T-helper 17 cell (primary cell): ENCODE measurements at places on chromosomes 7 and 10.
A peak's percentile ranks its signal among the peaks of the same experiment; 100 is the strongest.

DNA sequence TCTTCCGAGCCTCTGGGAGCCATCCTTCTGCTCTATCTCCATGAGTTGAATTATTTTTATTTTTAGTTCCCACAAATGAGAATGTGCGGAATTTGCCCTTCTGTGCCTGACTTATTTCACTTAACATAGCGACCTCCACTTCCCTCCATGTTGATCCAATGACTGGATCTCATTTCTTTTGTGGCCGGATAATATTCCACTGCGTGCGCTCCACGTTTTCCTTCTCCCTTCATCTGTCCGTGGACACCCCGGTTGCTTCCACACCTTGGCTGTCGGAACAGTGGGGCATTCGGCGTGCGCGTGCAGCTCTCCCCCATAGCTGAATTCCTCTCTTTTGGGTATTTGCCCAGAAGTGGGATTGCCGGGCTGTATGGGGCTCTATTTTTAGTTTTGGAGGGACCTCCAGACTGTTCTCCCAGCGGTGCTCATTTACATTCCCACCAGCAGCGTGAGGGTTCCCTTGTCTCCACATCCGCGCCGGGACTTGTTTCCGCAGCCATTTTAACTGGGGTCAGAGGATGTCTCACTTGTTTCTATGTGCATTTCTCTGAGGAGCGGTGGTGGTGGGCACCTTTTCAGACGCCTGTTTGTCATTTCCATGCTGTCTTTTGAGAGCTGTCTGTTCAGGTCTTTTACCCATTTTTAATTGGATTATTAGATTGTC is 51.0 kb upstream of the SUN1 start:
- peaks cover under 1% of the 10 kb centered on the region for H3K4me1 ChIP-seq
- H3K27me3 ChIP-seq: no peaks in the 10 kb centered on the region
- no peak for DNase-seq
- peak overlapping the region; percentile 65 for H3K27ac ChIP-seq
- H3K36me3 ChIP-seq: peaks cover 7% of the 10 kb centered on the region
- H3K4me3 ChIP-seq: no peak overlapping the region

DNA sequence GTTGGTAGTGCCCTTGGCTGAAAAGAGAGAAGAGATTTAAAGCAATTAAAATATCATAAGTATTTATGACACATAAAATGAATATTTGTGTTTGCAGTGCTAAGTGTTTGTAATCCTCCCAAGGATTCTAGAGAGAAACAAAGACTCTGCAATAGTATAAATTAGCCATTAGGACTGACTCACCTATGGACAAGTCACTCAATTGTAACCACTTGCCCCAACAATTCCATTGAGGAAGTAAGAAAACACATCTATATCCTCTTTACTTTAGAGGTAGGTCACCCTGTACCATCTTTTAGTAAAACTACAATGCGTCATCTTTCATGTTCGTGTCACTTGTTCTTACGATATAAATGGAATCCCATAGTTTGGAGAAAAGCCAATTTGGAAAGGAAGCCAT is 85.7 kb upstream of the INHBA start:
- no peaks in the 10 kb centered on the region for H3K36me3 ChIP-seq
- no peaks in the 10 kb centered on the region for H3K4me1 ChIP-seq
- H3K27ac ChIP-seq: no peak overlapping the region
- H3K4me3 ChIP-seq: no peak overlapping the region
- no peak for DNase-seq

GRCh38 chr7:36038063-36038721 is 114.9 kb upstream of the EEPD1 start:
- DNase-seq: no peak
- peaks cover 16% of the 10 kb centered on the region for H3K27me3 ChIP-seq
- peaks cover 13% of the 10 kb centered on the region for H3K4me1 ChIP-seq
- H3K4me3 ChIP-seq: no peak overlapping the region
- peaks cover 2% of the 10 kb centered on the region for H3K36me3 ChIP-seq
- H3K27ac ChIP-seq: no peak overlapping the region

DNA sequence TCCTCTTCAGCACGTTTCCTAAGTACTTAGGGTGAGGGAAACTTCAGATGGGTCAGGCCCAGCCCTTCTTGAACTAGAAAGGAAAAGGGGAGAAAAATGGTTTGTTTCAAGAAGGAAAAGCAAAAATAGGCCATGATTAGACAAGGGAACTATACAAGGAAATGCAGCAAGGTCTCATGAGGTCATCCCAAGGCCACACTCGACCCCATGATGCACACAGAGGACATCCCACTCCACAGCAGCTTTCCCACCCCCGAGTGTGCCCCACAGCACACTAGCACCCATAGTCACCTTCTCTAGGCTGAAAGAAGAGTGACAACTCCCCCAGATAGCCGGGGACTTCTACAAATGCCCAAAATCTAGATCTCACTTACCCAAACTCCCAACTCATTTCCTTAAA is 173.4 kb downstream of the FAM107B start:
- H3K4me3 ChIP-seq: peak overlapping the region; percentile 98
- H3K36me3 ChIP-seq: peaks cover 21% of the 10 kb centered on the region
- no peaks in the 10 kb centered on the region for H3K27me3 ChIP-seq
- no peak for DNase-seq

GRCh38 chr10:20170661-20171060 is 354.4 kb downstream of the PLXDC2 start:
- no peaks in the 10 kb centered on the region for H3K36me3 ChIP-seq
- H3K4me3 ChIP-seq: no peak overlapping the region
- H3K27me3 ChIP-seq: no peaks in the 10 kb centered on the region
- no peak overlapping the region for H3K27ac ChIP-seq
- no peak for DNase-seq

- no peaks in the 10 kb centered on the region for H3K27me3 ChIP-seq
- no peak overlapping the region for H3K27ac ChIP-seq
- no peak overlapping the region for H3K4me3 ChIP-seq
- H3K36me3 ChIP-seq: no peaks in the 10 kb centered on the region
These were observed 105.5 kb downstream of the HGF start for GRCh38 chr7:81664304-81664703.

- H3K4me3 ChIP-seq: no peak overlapping the region
- H3K4me1 ChIP-seq: no peaks in the 10 kb centered on the region
- H3K36me3 ChIP-seq: peaks cover 4% of the 10 kb centered on the region
These were observed 148.7 kb downstream of the AMPH start for GRCh38 chr7:38482521-38482920.

GRCh38 chr10:97715259-97715874 is 1.8 kb downstream of the MARVELD1 start:
- no peak for DNase-seq
- peaks cover 4% of the 10 kb centered on the region for H3K36me3 ChIP-seq
- H3K4me3 ChIP-seq: peak overlapping the region; percentile 100
- peaks cover 18% of the 10 kb centered on the region for H3K4me1 ChIP-seq
- no peak overlapping the region for H3K27ac ChIP-seq

DNA sequence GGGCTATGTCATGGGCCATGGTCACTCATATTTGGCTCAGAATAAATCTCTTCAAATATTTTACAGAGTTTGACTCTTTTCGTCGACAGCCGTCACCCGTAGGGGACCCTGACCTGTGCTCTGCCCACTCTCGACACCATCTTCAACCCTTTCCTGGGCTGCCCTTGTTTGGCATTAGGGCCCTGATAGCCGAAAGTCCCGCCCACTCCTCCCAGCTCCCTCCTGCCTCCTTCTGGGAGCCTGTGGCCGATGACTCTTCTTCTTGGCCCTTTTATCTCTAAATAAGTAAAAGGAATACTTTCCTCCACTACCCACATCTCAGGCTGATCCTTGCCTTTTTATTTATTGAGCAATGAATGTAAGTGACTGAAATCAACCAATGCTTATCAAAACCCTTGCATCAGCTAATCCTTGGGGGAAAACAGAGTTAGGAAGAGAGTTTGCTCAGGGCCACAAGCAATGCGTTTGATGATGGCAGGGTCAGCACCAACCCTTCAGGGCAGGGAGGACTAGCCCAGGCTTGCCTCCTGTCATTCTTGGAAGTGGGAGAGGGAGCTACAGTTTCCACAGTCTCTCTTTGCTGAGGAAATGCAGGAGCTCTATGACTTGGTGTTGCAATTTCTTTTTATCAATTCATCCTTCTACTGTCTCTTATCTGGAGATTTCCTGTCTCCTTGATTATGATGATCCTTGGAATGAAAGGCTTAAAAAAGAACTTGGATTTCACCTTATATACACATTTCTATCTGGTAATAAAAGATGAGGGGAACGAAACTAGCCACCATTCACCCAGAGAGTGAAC is 218.2 kb upstream of the PODXL start:
- peaks cover 3% of the 10 kb centered on the region for H3K36me3 ChIP-seq

- H3K4me3 ChIP-seq: no peak overlapping the region
- no peak for DNase-seq
- H3K4me1 ChIP-seq: peaks cover 31% of the 10 kb centered on the region
- H3K36me3 ChIP-seq: peaks cover 5% of the 10 kb centered on the region
- H3K27me3 ChIP-seq: no peaks in the 10 kb centered on the region
- peak overlapping the region; percentile 96 for H3K27ac ChIP-seq
These were observed 3.1 kb downstream of the KLLN start for GRCh38 chr10:87860156-87860795.

GRCh38 chr10:96673318-96674099 is 46.8 kb downstream of the PIK3AP1 start:
- H3K27me3 ChIP-seq: no peaks in the 10 kb centered on the region
- H3K36me3 ChIP-seq: no peaks in the 10 kb centered on the region
- H3K4me1 ChIP-seq: peaks cover 4% of the 10 kb centered on the region
- DNase-seq: no peak
- peak overlapping the region; percentile 29 for H3K27ac ChIP-seq

GRCh38 chr10:131000743-131001142 is 310.8 kb downstream of the TCERG1L start:
- H3K27ac ChIP-seq: no peak overlapping the region
- H3K4me1 ChIP-seq: no peaks in the 10 kb centered on the region
- no peaks in the 10 kb centered on the region for H3K36me3 ChIP-seq
- H3K4me3 ChIP-seq: no peak overlapping the region
- no peak for DNase-seq
- no peaks in the 10 kb centered on the region for H3K27me3 ChIP-seq

DNA sequence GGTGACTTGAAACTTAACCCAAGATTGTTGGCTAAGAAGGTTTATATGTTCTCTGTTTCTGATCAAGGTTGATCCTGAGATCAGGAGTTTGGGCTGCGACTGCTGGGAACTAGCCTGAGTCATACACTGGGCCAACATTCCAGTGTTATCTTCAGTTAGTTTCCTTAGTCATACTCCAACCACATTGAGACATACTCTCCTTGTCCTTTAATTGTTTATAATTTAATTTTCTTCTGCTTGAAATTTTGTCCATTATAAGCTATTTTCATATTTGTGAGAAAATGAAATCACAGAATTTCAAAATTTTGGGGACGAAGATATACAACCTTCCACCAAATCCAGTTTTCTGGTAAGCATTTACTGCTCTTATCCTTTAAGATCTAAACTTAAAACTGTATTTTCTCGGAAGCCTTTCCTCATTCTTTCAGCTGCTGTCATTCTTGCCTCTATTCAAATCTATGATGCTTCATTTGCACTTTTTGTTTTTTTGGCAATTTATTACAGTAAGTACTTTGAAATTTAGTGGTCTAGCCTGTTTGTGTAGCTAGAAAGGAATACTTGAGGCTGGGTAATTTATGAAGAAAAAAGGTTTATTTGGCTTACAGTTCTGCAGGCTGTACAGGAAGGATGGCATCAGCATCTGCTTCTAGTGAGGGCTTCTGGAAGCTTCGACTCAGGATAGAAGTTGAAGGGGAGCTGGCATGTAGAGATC is 63.4 kb upstream of the POT1 start:
- no peaks in the 10 kb centered on the region for H3K4me1 ChIP-seq
- H3K36me3 ChIP-seq: no peaks in the 10 kb centered on the region
- H3K27ac ChIP-seq: no peak overlapping the region
- no peak for DNase-seq
- no peaks in the 10 kb centered on the region for H3K27me3 ChIP-seq
- H3K4me3 ChIP-seq: no peak overlapping the region

- DNase-seq: no peak
- H3K27me3 ChIP-seq: peaks cover 5% of the 10 kb centered on the region
- H3K36me3 ChIP-seq: no peaks in the 10 kb centered on the region
- H3K4me3 ChIP-seq: no peak overlapping the region
- no peak overlapping the region for H3K27ac ChIP-seq
These were observed 41.5 kb downstream of the TPST1 start for GRCh38 chr7:66246554-66247171.

GRCh38 chr10:124597846-124598165 is 136.2 kb downstream of the LHPP start:
- no peak overlapping the region for H3K4me3 ChIP-seq
- H3K36me3 ChIP-seq: no peaks in the 10 kb centered on the region
- H3K4me1 ChIP-seq: peaks cover 12% of the 10 kb centered on the region
- H3K27ac ChIP-seq: no peak overlapping the region
- DNase-seq: no peak

DNA sequence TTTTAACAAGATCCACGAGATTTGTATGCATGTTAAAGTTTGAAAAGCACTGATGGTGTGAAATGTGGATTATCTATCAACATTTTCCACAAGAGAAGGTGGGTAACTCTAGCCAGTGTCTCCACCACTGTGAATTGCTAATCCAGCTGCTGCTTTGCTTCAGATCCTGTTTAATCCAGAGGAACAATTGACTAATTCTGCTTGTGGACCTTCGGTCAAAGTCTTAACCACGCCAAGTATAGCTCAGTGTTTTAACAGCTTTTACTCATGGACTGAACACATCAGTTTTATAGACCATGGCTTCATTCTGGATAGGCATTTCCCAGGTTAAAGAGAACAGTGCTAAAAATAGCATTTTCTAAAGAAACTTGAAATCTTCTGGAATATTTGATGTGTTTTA is 23.5 kb downstream of the ADK start:
- DNase-seq: no peak
- no peaks in the 10 kb centered on the region for H3K36me3 ChIP-seq
- peaks cover 17% of the 10 kb centered on the region for H3K4me1 ChIP-seq
- no peaks in the 10 kb centered on the region for H3K27me3 ChIP-seq
- H3K4me3 ChIP-seq: no peak overlapping the region

DNA sequence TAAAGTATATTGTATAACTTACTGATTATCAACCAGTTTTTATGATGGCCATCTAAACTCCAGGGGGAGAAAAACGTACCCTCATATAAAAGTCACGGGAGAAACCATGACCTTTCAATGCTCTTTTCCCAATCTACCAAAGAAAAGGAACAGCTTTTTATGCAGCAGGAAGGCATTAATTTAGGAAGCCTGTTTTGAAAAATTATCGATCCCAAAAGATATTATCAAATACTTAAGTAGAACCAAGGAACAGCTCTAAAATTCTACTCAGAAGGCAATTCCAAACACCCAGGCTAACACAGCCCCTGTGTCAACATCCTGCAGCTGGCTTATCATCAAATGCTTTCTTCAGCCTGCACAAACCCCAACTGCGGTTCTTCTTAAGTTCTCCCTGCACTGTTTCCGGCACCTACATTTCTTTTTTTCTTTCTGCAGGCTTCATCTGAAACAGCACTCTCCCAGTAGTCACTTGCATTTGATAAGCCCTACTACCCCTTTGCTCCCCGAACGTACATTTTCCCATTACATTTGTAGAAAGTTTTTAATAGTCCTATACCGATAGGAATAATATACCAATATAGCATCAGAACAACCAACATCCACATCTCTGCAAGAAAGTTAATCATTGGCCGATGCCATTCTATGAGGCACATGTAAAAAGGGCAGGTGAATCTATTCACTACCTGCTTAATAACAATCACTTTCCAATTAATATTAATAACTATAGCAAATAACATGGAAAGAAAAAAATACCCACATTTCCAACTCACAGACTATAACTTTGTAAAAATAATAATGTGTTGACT is 47.9 kb downstream of the PIP4K2A start:
- peaks cover 52% of the 10 kb centered on the region for H3K4me1 ChIP-seq
- H3K36me3 ChIP-seq: no peaks in the 10 kb centered on the region
- peak overlapping the region; percentile 96 for H3K27ac ChIP-seq
